CD4-positive, alpha-beta T cell treated with Interleukin-21 for 1 hour (primary cell): ENCODE measurements at places on chromosomes 6 and 20.

- no peak for DNase-seq
These were observed 42.9 kb downstream of the ID4 start for GRCh38 chr6:19880066-19880465.

DNA sequence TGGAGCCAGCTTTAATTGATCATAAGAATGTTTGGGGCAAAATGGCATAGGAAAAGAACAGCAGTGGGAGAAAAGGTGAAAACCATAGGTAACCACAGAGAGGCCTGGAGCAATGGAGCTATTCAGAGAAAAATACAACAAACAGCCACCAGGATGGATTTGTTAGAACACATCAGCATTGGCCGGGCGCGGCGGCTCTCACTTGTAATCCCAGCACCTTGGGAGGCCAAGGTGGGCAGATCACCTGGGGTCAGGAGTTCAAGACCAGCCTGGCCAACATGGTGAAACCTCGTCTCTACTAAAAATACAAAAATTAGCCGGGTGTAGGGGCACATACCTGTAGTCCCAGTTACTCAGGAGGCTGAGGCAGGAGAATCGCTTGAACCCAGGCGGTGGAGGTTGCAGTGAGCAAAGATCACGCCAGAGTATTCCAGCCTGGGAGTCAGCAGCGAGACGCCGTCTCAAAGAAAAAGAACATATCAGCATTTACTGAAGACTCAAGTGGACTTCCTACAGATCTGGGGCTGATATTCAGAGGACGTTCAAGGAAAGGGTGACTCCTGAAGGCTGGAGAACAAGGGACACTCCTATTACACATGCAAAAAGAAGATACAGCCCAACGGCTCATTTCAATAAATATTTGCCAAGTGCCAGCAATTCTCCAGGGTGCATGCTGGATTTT, 20.2 kb downstream of the SNHG17 start:
- no peak for DNase-seq

DNA sequence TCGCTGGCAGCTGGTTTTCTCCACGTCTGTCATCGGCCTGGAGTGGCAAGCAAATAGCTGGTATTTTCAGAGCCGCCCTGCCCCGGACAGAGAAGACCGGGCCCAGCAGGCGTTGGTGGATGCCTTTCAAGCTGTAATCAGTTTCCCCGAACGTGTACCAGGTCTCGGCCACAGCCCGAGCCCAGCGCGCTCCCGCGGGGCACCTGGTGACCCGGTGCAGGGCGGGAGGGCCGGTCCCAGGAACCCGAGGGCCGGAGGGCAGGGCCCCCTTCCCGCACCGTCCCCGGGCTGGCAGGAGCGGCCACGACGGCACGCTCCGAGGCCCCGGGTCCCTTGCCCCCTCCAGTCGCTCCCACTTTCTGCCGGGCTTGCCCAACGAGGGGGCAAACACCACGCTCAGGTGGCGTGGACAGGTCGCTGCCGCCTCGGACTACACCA, 348 bp upstream of the PYGB start:
- DNase-seq = no peak

- DNase-seq = no peak
These were observed 381 bp upstream of the ZSCAN26 start for GRCh38 chr6:28266563-28266961.

GRCh38 chr6:15184441-15184861, 61.4 kb upstream of the JARID2 start:
- peak; percentile 17 for DNase-seq

GRCh38 chr6:169312658-169313346, 59.2 kb upstream of the THBS2 start:
- DNase-seq = no peak

DNA sequence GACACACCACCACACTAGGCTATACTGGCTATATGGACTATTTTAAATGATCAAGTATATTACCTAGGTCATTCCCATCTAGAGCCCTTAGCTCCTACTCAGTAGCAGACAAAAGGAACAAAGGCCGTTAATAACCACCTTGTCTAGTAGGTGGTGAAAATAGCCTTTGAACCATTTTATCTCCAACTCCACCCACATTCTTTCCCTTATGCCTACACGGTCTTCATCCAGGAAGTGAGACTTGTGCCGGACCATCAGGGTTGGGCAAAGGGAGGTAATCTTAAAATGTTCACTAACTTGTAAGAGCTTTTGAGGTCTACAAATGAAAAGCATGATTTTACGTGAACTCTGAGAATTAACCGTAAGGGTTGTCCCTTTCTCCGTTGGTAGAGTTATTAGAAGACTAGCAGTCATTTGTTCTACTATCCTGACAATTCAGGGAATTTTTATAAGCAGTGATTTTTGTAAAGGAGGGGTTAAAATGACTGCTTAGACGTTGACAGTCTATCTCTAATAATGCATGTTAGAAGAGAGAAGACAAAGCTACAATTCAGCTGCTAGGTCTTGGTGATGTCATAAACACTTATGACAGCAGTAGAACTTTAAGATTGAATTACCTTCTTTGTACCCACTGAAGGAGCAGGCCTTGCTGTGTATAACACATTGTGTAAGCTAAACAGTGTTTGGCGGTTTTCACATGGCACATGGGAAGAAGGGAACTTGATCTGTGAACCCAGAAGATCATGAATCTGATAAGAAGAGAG, 371.8 kb upstream of the JAG1 start:
- DNase-seq = no peak

DNA sequence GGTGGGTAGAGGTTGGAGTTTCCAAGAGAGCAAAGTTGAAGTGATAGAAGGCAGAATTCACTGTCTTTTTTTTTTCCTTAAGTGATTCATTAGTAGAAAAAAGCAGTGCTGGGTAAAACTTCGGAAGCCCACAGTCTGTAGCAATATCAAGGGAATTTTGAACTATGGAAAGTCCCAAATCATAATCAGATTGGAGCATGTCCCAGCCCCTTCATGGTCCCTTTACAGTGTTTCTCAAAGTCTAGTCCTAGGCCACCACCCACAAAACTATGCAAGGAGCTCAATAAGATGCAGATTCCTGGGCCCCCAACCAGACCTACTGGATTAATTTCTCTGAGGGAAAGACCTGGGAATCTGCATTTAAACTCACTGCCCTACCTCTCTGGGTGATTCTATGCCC, 22.6 kb downstream of the NEDD9 start:
- DNase-seq = no peak

- no peak for DNase-seq
These were observed 607.4 kb downstream of the MAFB start for GRCh38 chr20:40081653-40082052.

DNA sequence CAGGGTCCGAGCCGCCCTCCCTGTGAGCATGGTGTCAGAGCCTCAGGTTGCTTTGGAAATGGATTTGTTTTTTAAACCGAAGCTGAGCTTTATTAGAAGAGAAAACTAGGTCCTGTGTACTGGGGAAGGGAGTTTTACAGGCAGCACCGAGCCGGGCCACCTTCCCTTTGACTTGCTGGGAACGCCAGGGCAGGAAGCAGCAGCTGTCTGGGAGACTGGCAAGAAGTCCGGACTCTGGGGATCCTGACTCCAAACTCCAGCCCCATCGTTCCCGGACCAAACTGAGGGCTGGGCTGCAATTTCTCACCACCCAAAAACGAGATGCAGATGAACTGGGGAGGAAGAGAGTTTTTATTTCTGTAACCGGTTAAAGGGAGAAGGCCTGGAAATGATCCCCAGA, 214.9 kb upstream of the KCNG1 start:
- DNase-seq = no peak

DNA sequence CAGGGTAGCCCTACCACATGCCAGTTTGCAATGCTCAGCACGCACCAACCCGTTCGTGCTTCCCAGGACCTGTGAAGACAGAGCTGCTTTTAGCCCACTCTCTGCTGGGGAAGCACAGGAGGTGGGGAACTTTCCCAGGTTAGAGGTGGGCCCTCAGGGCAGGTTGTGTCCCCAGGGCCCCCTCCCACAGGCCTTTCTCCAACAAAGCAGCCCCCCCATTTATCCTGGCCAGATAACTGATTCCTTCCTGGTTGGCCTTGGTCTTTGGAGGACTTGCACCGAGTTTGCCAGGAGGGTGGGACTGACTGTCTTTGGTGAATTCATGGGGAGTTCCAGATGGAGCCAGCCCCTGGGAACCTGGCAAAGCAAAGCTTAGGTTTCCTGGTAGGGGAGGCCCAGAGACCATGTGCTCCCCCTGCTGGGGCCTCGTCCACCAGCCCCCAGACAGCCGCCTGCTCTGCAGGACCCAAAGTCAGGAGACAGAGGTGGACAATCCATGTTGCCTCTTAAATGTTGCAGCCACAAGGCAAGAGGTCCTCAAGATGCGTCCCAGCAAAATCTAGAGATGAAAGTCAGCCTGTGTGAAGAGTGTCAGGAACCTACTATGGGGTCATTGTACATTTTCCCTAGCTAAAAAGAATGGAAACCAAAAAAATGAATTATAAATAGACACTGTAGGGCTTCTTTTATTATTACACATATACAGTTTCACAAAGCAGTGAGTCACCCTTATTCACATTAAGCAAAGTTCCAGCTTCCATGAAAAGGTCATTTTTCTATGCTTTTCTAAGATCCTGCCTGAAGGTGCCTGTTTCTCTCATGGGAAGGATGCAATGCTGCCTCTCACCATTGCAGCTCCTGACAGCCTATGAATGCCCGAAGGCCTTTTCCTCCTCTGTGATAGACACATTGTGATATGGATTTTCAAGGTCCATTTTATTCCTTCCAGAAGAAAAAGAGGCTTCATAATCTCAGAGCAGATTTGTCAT, 497.8 kb downstream of the PREX1 start:
- DNase-seq = no peak

DNA sequence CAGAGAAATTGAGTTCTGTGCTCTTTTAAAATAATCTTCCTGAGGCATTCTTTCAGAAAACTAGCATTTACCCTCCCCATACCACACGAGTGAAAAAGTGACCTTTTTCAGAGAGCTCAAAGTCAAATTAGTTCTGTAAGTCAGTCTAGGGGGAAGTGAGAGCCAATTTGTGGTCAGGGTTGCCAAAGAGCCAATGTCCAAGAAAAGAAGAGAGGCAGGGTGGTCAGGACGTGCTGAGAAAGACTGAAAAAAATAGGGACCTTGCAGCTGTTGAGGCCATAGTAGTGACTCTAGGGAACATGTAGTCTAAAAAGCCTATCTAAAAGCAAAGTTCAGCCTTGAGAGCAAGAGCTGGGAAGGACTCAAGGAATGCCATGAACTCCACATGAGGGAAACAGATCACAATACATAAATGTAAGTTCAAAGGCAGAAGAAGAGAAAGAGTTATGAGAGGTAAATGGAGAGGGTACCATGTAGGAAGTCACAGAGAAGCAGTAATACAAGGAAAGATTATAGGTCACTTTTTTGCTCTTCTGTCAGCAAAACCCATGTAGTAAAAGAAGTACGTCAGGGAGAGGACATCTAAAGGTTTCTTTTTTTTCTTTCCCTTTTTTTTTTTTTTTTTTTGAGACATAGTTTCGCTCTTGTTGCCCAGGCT, 565.1 kb upstream of the FLRT3 start:
- no peak for DNase-seq

DNA sequence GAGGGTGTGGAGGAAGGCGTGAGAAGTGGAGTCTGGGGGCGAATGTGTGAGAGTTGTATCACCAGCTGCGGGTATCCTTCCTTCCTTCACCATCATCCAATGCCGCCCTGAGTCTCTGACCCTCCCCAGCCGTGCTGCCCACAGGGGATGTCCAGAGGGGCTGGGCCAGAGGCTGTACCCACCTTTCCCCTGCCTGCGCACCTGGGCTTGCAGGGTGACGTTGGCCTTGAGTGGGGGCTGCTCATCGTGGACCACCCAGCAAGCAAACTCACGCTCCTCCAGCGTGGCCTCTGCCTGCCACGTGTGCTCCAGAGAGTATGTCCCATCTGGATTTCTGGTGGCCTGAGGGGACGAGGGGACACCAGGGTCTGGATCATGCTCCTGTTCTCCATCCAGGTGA, 116.9 kb upstream of the SIRPA start:
- DNase-seq = no peak

- no peak for DNase-seq
These were observed 127.0 kb downstream of the MCHR2 start for GRCh38 chr6:99867026-99867425.

DNA sequence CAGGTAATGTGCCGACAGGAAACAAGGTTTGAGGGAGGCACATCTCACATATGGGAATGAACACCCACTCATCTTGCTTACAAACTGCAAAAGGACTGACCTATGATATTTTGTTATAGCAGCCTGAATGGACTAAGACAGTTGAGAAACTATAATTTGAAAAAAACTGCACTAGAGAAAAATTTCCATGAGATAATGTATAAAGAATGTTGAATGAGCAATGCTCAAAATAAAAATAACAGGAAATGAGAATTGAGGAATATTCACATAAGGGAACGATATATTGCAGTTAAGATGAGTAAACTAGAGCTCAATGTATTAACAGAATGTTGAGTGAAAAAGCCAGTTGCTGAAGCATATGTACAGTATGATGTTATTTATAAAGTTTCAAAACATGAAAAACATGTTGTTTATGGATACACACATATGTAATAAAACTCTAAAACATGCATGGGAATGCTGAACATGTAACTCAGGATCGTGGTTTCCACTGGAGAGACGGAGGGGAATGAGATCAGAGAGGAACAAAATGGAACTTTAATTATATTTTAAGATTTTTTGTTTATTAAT, 6.3 kb upstream of the TBC1D22B start:
- DNase-seq = no peak

- DNase-seq = peak; percentile 58
These were observed at the start of gene PLEKHG1 for GRCh38 chr6:150599199-150600009. Gene PLEKHG1 (plus strand): TSS chr6:150599885. CDS start chr6:150733682, 133,797 bp downstream.

DNA sequence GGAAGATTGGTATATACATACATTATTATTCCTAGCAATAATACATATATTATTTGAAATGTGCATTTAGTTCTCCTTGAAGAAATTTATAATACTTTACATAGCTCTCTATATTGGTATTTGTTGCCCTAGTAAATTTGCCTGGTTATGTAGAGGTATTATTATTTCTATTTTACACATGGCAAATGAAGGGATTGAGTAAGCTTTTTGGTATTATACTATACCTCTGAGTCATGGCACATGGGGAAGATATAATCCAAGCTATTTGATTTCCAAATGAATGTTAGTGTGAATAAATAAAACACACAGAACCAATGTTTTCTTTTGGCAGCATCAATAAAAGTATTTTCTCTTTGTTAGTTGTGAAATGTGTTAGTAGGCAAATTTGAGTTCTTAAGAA, 409.6 kb upstream of the SLC35B3 start:
- no peak for DNase-seq

DNA sequence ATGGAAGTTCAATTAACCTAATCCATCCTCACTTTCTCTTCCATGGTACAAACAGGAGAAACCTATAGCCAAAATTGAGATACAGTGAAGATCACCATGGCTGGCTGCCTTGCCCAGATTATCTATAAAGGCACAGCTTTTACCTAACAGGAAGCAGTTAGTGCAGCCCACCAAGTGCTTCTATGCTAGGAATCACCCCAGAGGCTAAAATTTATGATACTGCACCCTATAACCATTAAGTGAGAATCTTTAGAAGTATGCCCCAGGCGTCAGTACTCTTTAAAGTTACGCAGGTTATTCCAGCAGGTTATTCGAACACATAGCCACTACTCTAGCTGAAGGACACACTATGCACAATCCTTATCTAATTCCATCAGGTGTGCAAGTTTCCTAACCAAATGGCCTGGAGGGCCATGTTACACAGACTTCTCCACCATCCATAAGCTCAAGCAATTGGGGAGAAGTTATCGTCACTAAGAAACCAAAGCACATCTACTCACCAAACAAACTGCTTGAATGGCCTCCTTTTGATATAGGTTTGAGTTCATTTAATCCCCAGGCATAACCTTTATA, 43.1 kb downstream of the MAN1A1 start:
- DNase-seq = no peak
